Right atrium auricular region (tissue), 2 donors: ENCODE measurements at places on chromosomes 1 and 21. TPM values are rescaled to one million over a fixed set of nuclear protein-coding genes. Genes with fewer than 3 reads are reported as not detected.

Gene MPL
- total RNA-seq = not detected

DNA sequence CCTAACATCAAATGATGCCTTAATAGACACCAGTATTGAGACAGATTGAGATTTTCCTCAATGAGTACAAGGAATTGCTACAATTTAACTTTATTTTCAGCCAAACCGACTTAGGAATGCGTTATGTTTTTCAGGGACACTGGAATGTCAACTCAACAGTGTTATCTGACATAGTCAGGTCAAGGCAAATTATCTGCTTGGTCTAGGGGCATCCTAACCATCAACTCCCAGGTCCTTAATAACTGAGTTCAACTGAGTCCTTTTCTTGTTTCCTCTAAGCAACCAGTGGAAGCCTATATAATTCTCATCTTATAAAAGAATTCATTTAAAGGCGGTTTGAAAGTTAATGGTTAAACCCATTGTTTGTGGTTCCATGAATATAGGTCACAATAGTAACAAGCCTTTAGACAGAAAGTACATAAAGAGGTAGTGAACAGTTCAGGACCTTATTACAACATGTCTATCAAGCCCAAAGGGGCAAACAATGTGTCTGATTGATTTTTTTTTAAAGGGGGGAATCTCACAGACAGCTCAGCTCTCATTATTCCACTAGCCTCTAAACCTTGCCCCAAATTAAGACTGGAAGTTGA is 32.3 kb upstream of the NR5A2 start:
- DNase-seq = no peak

- no peak for DNase-seq
Measured at GRCh38 chr1:31041529-31041928, 24.0 kb downstream of the PUM1 start.

- no peak for DNase-seq
Measured at GRCh38 chr1:55067914-55068313, 28.6 kb downstream of the PCSK9 start.

GRCh38 chr1:20432341-20432740 is 53.7 kb downstream of the CAMK2N1 start:
- no peak for DNase-seq

Gene MARK1
- 12.5 TPM for total RNA-seq

Gene NECTIN4
- total RNA-seq = not detected

- DNase-seq = no peak
Measured at GRCh38 chr1:157868654-157869053, 27.0 kb upstream of the CD5L start.

Gene C1orf167
- 0.85 TPM for total RNA-seq

DNA sequence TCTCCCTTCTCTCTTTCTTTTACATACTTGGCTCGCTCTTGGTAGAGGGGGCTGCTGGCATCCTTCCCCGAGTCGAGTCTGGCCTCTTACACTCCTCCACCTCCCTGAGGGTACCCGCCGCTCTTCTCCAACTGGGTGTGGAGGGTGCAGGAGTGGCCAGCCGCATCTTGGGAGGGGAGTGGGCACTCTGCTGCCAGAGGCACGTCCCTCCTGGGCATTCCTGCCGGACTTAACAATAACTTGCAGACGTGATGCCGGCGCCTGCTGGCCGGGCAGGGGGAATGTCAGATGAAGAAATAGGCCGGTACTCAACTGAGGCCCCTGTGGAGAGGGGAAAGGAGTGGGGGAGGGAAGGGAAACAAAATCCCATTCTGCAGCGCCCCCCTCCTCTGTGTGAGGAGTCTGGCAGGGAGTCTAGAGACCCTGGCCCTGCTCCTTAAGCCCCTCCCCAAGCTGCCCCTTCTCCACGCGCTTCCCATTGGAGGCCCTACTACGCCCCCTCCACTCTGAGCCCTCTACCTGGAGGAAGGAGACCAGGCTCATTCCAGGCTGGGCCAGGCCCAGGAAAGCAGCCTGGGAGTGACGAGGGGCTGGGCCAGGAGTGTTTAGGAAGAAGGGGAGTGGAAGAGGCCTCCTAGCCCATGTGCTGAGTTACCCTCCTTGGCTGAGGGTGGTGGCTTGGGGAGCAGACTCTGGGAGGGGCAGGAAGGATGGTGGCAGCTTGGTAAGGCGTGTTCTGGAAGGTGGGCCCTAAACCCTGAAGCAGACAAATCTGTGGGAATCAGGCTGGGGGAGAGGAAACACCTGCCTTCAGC is 1.8 kb downstream of the ATP2B4 start:
- DNase-seq = peak; percentile 75

DNA sequence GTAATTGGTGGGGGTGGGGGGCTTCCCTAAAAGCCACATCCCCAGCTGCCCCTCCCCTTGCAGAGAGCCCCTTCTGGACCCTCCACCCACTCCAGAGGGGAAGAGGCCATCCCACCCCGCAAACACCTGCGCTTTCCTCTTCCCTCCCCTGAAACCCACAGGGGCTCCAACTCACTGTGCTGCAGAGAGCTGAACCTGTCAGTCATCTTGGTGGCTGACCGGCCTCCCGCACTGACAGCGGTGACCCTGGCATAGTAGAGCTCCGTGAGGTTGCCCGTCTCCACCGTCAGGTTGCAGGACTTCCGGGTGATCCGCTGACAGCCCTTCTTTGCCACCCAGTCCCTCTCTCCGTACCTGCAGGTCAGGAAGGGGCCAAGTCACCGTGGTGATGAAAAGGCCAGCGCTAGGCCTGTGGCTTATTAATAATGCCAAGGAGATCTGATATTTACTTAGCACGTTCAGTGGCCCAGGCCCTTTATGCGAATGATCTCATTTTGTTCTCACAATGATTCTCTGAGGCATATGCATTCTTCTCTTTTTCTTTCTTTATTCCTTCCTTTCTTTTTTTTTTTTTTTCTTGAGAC is 5.9 kb downstream of the IL22RA1 start:
- no peak for DNase-seq

DNA sequence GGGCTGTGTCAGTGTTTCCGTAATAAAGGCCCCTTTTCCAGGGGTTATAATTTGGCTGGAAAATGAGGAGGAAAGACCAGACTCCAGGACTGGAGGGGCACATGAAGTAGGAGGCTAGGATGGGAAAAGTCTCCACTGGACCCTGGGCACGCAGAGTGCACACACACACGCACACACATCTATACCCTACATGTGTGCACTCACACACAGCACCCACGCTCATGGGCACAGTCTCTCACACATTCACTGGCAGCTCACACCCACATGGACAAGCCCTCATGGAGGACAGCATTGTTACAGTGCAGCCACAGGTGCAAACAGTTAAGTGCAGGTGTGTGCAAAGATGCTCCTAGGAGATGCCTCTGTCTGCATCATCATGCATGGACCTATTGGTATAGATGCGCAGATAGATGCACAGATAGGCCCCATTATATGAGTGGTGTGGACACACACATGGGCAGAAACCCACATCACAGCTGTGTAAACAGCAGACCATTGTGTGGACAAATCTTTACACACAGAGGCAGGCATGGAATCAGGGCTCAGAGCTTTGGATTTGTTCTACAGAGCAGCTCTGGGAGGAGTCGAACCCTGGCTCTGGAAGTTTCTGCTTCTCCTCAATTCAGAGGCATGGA is 9.1 kb upstream of the RUNX3 start:
- no peak for DNase-seq

DNA sequence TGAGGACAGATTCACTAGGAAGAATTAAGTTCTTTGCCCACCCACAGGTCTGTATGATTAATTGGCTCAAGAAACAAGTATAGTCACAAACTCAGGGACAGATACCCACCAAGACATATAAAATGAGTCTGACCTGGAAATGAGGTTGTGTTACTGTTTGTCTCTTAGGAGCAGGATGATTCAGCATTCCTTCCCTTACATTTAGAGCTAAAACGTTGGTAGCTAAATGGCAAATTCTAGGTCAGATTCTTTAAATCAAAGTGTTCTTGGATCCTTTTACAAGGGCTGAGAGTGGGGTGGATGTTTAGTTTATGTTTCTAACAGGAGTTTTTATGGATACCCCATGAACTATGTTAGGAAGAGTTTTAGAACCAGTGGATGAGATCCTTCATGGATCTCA is 4.7 kb downstream of the RIMKLA start:
- no peak for DNase-seq

GRCh38 chr21:32335601-32336575 is 37.2 kb downstream of the MRAP start:
- no peak for DNase-seq

DNA sequence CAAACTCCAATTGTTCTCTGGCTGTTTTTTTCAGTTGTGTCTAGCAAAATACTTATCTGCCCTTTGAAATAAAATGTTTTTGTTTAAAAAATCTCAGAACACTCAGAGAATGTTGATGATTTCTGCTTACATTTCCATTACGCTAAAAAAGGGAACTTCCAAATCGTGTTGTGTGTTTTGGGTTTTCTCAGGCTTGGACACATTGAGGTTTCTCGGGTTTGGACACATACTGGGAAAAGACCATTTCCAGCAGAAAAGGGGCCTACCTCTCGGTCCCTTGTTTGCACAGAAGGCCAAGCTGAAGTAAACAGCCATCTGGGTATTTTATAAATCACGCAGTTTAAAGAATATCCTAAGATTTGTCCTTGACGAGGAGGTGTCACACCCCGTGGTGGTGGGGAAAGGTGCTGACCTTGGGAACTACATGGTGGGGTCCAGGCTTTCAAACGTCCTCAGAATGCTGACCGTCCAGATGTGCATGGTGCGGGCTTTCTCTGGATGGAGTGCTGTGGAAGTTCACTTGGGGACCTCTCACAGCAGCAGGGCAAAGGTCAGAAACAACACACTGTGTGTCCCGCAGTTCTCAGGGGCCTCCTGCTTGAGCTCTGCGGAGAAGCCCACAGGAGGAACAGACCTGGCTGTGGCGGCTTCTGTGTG is 67.8 kb downstream of the SLC37A1 start:
- DNase-seq = no peak

DNA sequence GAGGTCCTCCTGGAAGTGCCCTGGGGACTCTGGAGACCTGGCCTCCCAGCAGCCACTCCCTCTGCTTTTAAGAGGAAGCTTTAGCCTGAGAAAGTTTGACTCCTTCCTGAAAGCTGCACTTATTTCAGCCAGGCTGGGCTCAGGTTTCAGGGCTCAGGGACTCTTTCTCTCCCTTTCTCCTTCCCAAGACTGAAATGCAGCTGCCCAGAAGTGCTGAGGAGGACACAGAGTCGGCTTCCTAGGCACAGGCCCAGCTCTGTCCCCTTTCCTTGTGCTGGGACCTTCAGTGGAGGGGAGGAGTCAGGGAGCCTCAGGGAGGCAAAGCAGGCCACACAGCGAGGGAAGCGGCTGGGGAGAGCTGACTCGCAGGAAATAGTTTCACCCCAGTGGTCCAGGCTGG is 137.3 kb downstream of the NAV1 start:
- DNase-seq = no peak

- no peak for DNase-seq
Measured at GRCh38 chr1:56399795-56400194, 179.6 kb downstream of the PLPP3 start.

Gene LIPI
- total RNA-seq = not detected

GRCh38 chr1:50700621-50701020 is 259.4 kb downstream of the FAF1 start:
- DNase-seq = no peak

Gene CLCA1
- not detected for total RNA-seq

DNA sequence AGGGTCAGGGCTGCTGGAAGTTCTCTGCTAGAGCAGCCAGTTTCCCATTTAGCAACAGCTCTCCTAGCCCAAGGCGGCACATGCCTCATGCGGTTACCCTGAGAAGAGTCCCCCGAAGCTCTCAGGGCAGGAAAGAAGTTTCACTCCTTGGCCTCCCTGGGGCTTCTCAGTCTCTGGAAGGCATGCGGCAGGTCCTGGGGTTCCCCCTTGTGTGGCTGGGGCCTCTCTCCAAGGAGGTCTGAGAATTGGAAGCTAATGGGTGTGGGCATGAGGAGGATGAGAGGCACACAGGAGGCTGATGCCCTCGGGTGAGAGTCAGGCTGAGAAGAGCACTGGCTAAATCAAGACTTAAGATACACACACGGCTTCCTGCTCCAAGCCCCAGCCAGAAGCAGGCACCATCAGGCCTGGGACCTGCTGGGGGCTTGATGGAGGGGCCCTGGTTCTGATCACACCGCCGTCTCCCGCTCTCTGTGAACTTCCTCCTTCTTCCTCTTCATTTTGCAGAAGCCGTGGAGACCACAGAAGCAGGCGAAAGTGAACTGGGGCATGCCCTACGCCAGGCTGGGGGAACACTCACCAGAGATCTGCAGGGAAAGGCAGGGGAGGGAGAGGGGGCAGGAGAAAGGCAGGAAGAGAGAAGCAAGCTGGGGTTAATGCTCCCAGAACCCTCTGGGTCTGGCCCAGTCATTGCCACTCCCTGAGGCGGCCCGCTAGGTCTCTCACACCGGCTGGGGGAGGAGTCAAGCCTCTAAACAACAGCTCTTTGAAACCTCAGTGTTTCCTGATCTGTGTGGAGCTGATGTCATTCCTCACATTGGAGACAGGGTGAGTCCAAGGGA is 15.1 kb downstream of the BLACAT1 start:
- no peak for DNase-seq

- DNase-seq = no peak
Measured at GRCh38 chr1:147738739-147739476, 21.5 kb downstream of the GJA5 start.

Gene NTMT2
- not detected for total RNA-seq

DNA sequence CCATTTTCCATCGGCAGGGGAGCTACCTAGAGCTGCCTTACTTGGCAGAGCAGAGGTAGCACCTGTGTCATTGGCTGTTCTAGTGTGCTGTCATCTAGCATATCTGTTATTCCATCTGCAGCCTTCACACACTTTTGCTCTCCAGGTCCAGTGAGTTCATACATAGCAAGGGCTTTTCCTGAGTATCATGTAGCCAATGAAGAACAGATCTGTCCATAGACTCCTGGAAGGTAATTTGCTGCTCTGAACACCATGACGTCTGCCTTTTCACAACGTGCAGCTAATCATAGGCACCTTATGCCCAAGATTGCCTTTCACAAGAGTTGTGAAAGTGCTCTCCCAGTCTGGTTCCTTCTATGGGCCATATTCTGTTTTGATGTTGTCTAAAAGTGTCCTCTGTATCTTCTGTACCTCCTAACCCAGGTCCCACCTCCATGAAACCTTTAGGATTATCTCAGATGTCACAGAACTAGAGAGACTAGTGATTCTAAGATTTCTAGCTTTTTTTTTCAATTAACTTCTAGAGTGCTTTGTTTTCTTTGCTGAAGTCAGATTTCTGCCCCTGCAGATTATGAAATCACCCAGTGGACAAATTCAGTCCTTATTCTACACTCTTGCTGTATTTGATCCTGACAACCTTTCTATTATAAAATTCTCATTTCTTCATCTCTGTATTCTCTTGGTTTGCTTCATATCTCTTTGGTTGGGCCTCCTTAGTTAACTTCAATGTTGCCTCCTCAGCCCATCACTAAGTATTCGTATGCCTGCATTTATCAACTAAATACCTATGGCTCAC is 134.8 kb downstream of the PBX1 start:
- no peak for DNase-seq

- DNase-seq = no peak
Measured at GRCh38 chr21:42859891-42860230, 19.5 kb downstream of the WDR4 start.
